Activated gamma-delta T cell treated with Interleukin-2 at 50 U/mL for 16 hours (primary cell): ENCODE measurements at places on chromosomes 7 and 10.

DNA sequence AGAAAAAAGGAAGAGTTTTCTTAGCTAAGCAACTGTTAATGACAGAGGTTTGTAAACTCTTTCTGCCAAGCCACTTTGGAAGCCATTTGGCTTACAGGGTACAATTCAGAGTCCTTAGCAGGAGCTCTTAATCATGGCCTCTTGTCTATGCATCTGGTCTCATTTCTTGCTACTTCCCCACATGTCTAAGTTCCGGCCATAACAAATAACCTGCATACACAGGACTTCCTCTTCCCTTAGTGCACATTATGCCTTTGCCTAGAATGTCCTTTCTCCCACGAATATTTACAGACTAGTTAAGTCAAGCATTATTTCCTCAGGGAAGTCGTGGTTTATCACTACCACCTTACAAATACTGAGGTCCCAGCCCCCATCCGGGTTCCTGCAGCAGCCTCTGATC lies 8.6 kb upstream of the UPF2 start:
- no peak for DNase-seq

GRCh38 chr10:84156768-84157167 lies 16.8 kb upstream of the GPR15LG start:
- peak; percentile 50 for DNase-seq

DNA sequence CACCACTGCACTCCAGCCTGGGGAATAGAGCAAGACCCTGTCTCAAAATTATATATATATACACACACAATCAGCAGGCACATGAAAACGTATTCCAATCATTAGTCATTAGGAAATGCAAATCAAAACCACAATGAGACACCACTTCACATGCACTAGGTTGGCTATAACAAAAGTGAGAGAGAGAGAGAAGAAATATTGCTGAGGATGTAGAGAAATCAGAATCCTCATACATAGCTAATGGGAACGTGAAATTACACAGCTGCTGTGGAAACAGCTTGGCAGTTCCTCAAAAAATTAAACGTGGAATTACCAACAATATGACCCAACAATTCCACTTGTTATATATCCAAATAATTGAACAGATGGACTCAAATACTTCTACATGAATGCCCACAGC lies 43.3 kb upstream of the CNNM1 start:
- no peak for DNase-seq

DNA sequence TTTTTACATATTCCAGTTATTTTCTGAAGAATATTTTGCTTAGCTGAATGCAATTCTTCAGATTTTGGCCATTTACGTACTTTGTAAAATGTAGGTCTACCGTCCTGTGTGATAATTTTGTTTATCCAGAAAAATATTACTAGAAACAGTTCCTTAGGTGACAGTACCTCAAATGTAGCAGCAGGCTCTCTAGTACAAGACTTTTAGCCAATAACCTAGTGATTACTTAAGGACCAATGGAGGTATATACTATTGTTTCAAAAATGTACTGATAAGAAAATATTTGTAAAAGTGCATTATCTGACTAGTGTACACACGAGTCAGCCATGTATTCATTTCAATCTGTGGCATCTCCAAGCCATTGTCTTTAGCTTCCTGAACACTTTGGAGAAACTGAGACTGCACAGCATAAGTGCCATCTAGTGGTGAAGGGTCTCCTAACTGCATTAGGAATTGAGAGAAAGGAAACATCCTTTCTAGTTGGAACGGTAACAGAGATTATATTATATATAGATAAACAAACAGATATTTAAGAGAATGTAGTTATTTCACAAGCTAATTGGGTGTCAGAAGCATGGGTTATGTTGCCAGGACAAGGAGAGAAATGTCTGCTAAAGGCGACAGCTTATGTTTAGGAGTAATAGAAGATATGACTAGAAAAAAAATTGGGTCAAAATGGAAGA lies 23.7 kb downstream of the RTKN2 start:
- DNase-seq: peak; percentile 49

DNA sequence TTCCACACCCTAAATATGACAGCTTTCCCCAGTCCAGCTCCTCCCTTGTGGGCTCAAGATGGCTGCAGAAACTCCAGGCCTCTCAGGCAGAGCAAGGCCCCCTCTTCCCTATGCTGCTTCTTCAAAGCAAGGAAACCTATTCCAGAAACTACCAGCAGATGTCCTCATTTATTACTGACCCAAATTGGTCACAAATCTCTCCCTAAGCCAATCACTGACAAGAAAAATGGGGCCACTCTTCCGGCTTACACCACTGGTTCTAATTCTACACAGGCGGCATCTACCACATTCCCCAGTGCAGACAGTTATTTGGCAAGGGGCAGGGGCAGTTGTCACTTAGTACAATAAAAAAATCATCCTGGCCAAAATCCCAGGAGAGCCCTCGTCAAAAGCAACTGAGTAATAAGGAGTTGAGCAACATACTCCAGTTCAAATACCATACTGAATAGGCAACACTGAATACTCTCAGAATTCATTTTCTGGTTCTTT lies 150.4 kb downstream of the SFMBT2 start:
- no peak for DNase-seq

DNA sequence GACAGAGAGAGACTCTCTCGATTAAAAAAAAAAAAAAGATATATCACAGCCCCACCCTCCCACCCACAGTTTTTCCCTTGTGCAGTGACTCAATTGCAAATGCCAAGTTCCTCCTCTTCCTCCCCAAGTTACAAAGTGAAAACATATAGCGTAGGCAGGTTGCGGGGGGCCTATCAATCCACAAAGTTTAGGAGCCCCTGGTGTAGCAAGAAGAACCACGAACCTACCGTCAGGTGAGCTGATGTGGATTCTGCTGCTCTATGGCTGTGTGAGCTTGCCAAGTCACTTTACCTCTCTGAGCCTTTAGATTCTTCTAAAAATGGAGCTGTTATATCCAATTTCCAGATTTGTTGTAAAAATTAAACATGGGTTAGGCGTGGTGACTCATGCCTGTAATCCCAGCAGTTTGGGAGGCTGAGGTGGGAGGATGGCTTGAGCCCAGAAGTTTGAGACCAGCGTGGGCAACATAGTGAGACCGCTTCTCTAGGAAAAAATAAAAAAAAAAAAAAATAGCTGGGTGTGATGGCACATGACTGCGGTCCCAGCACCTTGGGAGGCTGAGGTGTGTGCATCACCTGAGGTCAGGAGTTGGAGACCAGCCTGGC lies 8.2 kb upstream of the RHBDD2 start:
- DNase-seq: no peak

- no peak for DNase-seq
Measured at GRCh38 chr7:14207138-14207537, 217.7 kb upstream of the ETV1 start.

DNA sequence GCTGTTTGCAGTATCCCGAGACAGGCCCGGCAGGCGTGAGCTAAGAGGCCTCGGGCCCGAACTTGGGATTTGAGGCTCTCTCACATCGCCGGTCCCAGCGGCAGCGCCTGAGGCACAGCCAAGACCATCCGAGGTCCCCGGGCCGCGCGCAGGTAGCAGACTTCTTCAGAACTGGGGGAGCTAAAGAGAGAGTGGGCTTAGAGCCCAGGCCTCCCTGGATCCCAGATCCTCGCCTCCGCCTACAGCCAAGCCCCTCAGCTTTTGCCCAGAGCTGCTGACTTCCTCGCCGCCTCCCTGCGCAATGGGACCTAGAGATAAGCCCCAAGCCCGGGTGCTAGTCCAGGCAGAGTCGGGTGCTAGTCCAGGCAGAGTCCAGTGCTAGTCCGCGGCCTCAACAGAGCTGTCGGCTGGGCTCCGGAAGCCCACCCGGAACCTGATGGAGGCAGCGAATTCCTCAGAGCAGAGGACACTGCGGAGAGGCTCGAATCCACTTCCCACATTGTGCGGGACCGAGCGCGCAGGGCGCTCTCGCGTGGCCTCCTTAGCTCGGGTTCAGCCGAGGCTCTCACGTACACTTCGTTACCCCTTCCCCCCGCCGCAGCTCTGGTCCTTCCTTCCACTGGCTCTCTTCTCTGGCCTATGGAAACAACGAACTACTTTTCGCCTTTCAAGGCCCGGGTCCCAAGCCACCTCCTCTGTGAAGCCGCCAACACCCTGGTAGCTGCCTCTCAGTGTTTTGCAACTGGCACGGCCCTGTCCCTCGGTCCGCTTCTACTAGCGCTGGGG lies 5.8 kb downstream of the LBX1 start:
- no peak for DNase-seq

DNA sequence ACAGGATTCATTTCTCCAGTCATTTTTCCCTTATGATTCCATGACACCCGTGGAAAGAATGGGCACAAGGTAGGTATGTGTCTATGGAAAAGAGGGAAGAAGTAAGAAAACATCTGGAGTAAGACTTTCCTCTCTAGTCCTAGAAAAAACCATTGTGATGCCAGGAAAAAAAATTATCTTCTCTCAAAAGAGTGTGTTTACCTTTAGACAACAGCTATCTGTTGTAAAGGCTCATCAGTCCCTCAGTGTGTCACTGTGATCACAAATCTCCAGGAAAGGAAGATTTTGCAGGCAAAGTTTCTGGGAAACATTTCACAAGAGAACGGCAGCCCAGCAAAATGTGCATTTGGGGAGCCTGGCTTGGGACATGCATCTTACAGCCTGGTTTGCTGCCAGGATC lies 44.8 kb downstream of the CALML3 start:
- DNase-seq: no peak

- no peak for DNase-seq
Measured at GRCh38 chr10:61135276-61135721, 191.3 kb upstream of the RHOBTB1 start.

- no peak for DNase-seq
Measured at GRCh38 chr7:32091608-32092210, 21.5 kb upstream of the PDE1C start.

DNA sequence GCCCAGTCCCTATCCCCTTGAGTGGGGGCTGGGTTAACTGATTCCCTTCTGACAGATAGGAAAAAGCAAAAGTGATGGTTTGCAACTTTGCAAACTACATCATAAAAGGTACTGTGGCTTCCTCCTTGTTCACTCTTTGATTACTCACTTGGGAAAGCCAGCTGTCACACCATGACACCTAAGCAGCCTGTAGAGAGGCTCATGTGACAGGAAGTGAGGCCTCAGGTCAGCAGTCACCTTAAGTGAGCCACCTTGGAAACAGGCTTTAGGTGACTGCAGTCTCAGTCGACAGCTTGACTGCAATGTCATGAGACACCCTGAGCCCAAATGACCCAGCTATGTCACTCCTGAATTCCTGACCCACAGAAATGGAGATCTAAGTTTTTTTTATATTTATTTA lies 4.3 kb upstream of the CHCHD2 start:
- DNase-seq: no peak

GRCh38 chr10:16527452-16527851 lies 5.8 kb upstream of the C1QL3 start:
- DNase-seq: no peak

DNA sequence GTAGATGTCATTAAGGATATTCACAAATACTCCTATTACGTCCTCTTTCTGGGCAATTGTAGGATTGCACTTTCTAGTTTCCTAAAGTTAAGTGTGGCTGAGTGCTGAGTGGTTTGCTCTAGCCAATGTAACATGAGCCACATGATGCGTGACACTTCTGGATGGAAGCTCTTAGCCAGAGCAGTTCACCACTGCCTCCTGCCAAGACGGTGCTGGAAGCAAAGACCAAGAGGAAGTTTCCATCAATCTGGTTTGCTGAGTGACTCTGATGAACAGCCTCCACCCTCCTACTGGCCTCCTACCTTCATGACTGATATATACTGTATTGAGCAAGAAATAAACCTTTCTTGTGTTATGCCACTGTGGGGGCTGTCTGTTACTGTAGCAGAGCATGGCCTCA lies 318.1 kb downstream of the KCNMA1 start:
- DNase-seq: no peak
